ENCODE measurements at places on chromosomes 12 and 14.

- no peak for DNase-seq
These were observed 35.1 kb downstream of the DHX37 start for GRCh38 chr12:124953689-124954405.

DNA sequence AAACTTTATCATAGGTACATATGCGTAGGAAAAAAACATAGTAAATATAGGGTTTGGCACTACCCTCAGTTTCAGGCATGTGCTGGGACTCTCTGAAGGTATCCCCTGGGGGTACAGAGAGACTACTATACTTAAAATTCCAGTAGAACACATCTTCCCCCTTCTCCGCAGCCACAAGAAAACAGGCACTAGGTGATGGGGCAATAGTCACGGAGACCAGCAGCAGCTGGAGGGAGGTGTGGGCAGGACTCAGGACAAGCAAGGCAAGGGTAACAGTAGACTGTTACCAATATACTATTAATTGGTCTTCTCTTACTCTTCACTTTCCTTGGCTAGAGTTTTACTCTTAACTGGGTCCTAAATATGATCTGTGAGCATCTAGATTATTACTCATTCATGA, 4.6 kb upstream of the PAPOLA start:
- no peak for DNase-seq

- DNase-seq = no peak
These were observed 10.2 kb downstream of the KRT82 start for GRCh38 chr12:52395761-52396434.

DNA sequence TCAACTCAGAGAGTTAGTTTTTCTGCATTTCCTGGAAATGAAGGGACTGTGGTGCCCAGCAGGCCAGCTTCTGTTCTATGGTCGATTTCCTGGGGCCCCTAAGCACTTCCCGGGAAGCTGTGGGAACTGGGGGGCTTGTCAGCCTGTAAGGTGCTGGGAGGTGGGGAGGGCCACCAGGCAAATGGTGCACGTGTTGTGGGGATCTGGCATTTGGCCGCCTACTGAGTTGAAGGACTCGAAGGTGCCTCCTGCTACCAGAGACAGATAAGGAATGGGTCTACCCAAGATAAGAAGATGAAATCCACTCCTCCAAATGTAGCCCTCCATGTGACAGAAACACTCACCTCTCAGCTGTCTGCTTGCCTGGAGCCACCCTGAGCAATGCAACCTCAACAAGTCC, 341.7 kb downstream of the DPF3 start:
- DNase-seq = no peak

DNA sequence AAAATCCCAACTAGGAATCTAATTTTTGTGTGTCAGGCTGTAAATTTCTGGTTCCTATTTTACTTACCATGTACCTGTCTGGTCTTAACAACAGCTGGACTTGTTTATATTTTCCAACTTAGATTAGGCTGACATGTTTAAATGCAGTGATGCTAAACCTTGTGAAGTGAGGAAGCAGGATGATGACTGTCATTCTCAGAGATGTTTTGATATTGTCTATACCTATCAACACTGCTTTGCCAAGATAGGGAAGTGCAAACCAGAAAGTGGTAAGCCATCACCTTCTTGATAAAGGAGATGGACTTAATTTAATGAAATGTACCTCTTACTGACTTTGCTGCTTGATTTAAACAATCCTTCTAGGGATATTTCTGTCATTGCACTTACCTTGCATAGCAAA, 2.1 kb downstream of the BICD1 start:
- no peak for DNase-seq

All from activated CD4-positive, alpha-beta T cell treated with anti-CD3 and anti-CD28 coated beads for 1 hour (primary cell).